ENCODE measurements at places on chromosomes 7 and 10. TPM values are rescaled to one million over a fixed set of nuclear protein-coding genes. Genes with fewer than 3 reads are reported as not detected.
A peak's percentile ranks its signal among the peaks of the same experiment; 100 is the strongest.

DNA sequence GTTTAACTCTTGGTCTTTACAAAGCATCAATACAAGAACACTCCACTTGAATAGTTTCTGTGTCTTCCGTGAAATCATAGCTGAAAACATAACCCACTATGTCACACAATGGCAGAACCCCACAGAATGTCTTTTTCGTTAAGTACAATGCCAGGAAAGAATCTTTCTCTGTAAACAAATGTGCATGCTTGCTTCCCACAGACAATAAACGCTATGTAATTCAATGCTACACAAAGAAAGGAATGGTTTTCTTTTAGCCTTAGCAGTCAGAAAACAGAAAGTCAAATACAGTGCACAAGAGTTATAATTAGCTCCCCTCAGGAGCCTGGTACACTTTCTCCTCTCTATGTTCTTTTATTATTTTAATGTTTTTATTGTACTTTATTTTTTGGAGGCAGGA, 186.1 kb downstream of the SRPK2 start:
- DNase-seq: no peak

- DNase-seq: peak; percentile 21
Observed at GRCh38 chr7:156027821-156028220, 215.6 kb upstream of the SHH start.

DNA sequence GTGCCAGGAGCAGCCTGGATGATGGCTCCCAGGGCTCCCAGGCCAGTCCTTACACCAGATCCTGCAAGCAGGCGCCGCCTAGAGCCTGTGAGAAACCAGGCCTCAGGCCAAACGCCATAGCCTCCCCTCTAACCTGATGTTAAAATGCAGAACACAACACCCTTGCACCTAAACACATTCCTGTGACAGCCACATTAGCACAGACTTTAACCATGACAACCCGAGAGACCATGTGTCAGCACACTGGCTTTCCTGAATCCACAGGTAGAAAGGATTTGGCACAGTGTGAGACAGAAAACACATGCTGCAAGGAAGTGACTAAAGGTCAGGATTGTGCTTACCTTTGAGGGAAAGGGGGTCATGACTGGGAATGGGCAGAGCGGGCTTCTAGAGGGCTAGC, 59.9 kb downstream of the SGMS1 start:
- DNase-seq: no peak

DNA sequence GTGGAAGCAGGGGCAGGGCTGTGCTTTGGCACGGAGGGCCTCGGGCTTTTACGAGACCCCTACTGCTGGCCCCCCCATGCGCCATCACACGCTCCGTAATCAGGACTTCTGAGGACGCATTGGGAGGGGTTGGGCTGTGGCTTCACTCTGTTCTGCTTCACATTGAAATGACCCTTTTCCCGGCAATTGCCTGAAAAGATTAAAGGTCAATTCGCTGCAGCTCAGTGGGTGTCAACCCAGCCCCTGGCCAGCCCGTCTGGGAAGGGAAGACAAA, 41.7 kb upstream of the UBE3C start:
- DNase-seq: no peak

- no peak for DNase-seq
Observed at GRCh38 chr7:99840136-99840869, 12.5 kb downstream of the CYP3A43 start.

DNA sequence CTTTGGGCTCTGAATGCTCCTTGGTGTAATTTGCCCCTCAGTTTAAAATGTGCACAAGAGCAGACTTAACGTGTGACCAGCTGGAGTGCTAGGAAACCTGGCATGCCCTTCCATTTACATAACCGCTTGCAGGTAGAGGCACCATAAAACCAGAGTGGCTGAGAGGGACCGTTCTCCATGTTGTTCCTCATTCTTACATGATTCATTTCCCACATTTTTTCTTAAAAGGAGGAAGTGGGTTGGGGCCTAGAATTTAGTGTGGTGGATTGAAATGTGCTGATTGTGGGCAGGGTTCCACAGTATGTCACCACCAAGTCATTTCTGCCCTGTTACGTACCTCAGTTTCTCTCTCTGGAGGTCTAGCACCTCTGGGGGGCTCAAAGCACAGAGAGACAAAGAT, 375.8 kb upstream of the VSTM2A start:
- no peak for DNase-seq

DNA sequence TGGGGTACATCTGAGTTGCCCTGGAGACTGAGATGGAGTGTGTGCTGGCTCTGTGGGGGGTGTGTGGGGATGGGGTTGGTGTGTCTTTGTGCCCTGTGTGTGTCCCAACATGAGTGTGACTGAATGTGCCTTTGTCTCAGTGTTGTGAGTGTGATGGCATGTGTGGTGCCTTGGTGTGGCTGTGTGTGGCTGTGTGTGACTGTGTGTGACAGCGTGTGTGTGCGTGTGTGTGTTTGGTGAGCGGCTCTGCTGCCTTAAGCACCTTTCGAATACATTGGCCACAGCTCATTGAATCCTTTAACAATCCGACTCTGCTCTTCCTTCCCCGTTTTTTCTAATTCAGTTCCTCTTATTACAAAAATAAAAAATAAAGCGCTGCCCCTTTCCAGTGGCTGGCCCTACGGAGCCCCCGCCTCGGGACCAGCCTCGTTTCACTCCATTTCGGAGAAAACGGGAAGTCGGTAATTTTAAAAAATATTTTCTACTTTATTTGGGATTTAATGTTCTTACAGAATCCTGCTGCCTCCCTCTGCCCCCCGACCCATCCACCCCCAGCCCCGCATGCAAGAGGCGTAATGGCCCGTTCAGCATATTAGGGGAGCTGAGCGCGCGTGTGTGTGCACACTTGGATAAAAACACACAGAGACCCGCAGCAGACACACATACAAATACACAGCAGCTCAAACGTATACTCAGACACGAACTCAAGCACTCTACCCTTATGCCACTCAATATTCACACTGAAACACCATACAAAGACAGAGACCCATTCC, 35.5 kb downstream of the HIF1AN start:
- DNase-seq: peak; percentile 86

DNA sequence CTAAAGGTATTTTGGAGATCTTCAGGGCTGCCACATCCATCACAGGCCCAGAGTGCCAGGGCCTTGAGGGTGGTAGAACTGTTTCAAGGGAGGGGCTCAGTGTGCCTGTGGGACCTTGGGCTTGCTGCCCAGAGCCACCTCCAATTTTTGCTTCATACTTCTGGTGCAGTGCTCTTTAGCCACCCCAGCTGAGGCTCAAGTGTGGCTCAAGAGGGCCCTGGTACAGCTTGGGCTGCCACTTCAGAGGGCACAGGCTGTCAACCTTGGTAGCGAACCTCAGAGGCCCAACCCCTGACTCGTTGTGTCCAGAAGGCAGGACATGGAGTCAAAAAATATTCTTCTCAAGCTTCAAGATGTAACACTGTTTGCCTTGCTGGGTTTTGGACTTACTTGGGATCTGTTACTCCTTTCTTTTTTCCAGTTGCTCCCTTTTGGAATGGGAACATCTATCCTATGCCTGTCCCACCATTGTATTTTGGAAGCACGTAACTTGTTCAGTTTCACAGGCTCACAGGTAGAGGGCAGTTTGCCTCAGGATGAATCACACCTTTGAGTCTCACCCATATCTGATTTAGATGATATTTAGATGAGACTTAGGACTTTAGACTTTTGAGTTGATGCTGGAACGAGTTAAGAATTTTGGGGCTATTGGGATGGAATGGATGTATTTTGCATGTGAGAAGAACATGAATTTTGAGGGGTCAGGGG, 224.8 kb downstream of the RPS24 start:
- DNase-seq: no peak

DNA sequence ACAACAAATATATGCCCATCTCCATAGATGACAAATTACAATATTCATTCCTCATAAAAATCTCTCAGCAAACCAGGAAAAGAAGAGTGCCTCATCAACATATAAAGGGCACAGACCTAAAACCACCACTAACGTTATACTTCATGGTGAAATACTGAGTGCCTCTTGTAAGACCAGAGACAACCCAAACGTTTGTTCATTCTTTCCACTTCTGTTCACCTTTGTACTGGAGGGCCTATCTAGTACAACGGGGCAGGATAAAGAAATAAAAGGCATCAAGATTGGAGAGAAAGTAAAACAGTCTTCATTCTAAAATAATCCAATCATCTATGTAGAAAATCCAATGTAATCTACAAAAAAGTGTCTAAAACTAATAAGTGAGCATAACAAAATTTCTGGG, 79.1 kb downstream of the LARP4B start:
- DNase-seq: no peak

GOLGA7B gene
- total RNA-seq: 0.29 TPM

IDI2 gene
- total RNA-seq: not detected

SPOCK2 gene
- 4.6 TPM for total RNA-seq

EPHA1 gene
- total RNA-seq: 0.23 TPM
